ENCODE measurements at places on chromosomes 6 and 20.

GRCh38 chr6:138493413-138493812 is 5.9 kb downstream of the NHSL1 start:
- no peak for DNase-seq

DNA sequence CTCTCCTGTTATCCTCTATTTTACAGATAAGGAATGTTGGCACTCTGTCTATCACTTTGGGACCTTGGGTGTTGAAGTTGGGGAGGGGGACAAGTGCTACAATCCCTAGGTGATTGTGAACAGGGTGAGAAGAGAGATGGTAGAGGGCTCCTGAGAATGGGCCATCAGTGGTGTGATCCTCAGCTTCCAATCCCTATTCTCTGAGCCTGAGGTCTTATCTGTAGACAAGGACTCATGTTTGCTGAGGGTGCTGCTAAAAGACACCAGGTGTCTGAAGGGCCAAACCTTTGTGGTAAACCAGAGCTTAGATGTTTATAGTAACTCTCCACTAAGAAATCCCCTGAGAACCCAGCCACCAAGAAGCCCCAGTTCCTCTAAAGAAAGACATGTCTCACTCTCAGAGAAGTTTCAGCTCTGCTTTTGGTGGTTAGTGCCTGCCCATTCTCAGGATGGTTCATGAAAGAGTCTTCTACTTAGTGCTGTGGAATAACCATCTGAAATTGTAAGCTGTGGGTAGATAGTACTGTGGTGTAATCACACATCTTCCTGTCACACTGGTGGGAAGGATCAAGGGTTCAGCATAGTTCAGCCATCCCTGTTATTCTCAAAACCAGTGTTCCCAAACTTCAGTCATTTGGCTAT is 58.2 kb upstream of the IL20RA start:
- DNase-seq: no peak

DNA sequence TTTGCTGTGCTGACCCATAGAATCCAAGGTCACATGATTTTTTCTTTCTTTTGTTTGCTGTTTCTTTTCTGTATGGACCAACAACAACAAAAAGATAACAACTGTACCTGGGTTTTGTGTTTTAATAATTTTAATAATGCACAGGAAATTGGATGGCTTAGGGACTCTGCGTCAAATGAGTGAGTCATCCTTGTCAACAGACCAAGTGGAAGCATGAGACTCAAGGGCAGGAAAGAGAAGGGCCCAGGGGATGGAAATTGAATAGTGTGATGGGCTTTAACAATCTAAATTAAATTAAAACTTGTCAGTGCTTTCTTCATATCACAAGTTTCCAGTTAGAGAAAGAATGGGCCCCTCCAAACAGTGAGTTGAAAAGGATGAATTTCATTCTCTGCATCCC is 413.0 kb downstream of the PREX1 start:
- DNase-seq: no peak

DNA sequence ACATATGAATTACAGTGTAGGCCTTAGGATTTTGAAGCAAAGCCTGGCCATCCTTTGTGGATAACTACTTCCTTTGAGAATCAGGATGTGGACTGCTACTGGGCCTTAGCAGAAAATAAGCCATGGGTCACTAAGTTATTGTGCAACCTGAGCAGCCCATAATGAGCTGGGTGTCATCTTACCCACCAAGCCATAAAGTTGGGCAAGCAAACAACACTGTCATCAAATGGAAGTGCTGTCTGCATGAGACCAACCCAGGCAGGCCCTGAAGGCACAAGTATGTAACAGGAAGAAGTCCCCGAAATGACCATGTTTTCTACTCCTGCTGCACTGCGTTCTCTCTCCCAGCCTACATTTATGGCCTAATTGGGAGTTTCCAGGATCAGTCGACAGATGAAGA is 205.6 kb upstream of the GGTLC1 start:
- DNase-seq: no peak

DNA sequence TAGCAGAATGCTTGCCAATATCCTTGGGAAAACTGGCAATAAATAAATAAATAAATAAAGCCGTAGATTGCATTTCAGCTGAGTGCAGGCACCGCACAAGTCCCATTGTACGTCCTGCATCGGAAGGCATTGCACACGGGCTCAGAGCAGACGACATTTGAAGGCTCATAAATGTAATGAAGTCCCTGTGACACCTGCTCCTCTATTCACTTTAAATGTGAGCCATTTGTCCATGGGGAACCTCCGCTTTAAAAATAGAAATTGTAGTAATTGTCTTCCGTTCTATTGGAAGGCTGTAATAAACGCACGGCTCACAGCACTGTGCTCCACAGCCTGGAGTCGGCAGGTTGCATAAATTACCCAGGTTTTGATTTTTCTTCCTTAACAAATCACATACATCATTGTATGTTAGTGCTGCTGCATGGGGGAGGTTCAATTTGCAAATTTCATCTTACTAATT is 32.6 kb downstream of the MYT1 start:
- no peak for DNase-seq

DNA sequence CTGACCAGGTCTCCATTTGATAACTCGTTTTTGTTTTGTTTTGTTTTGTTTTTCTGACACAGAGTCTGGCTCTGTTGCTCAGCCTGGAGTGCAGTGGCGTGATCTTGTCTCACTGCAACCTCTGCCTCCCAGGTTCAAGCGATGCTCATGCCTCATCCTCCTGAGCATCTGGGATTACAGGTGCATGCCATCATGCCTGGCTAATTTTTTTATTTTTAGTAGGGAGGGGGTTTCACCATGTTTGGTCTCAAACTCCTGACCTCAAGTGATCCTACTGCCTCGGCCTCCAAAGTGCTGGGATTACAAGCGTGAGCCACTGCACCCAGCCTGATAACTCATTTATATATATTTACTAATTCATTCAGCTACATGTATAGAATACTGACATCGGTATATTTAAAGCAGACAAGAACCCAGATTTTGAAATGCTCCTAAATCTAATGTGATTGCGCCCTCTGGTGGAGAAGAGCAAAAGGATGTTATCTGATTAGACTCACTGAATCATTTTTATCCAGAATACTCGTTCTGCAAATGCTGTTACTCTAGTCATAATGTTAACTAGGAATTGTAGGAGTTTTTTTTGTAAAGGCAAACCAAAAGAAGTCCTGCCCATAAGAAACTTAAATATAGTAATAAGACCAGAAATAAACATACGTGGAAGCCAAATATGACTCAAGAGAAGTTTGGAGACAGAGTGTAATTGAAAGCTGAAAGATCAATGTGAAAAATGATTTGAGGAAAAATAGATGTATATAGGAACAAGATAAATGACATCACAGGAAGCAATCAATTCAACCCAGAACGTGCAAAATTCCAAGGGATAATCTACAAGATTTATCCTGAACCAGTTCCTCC is 5.3 kb upstream of the COL12A1 start:
- peak; percentile 75 for DNase-seq

DNA sequence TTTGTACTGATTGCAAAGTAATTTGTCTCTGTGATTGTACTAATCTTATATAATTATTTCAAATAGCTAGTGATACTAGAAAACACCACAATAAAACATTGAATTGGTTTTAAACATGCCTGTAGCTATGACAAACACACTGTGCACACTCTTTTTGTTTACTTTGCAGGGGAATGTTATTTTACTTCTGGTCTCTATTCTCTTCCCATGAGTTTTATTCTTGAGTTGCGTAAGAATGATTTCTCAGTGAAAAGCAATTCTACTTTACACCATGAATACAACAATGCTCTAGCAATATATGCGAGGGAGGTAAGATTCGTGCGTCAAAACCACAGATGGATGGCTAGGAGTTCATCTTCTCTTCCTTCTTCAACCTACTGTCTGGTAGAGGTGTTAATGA is 68.4 kb upstream of the PHACTR1 start:
- DNase-seq: no peak

DNA sequence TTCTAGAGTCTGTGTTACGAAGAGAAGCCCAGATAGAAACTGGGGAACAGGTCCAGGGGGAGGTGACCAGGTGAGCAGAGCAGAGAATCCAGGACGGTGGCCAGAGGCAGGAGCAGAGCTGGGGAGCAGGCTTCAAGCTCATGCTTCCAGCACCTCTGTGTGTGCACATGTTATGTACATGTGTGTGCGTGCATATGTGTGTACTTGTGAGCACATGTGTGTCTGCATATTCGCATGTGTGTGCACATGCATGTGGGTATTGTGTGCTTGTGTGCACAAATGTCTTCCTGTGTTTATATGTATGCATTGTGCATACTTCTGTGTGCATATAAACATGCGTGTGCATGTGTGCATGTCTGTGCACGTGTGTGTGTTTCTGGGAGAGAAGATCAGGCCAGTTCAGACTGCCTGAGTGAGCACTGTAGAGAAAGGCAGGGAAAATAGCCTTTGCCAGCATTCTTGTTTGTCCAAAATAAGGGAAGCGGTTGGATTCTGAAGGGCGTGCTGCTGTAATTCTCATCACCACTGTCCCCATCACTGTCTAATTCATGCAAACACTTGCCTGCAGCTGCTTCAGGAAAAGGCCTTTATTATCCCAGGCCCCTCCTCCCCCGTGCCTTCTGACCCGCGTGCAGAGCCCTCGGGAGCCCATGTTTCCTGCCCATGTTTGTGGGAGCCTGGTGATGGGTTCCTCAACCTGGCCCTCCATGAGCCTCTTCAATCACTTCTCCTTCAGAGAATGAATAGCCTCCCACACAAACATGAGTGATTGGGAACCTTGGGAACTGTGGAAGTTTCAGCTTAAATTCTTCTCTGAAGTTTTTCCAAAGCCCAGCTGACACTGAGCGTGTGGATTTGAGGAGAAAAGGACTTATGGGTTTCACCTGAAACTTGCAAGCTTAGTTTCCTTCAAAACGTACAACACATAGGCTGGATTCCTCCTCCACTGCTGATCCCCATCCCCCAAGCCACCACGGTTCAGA is 161.7 kb upstream of the AFDN start:
- DNase-seq: no peak

DNA sequence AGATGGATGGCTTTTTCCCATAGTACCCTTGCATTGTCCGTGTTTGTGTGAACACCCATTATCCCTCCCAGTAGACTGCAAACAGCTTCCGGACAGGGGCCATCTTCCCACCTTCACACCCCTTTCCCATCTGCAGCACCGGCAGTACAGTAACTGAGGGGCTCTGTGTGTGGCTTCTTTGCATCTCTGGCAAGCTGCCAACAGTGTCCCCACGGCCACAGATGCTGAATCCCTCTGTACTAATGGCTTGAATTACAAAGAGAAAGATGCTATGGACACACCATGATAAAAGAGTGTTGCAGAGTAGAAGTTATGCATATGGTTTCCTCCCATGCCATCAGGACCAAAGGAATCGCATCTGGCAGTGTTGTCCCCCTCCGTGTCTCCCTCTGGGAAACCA is 101.1 kb upstream of the CDYL start:
- no peak for DNase-seq

DNA sequence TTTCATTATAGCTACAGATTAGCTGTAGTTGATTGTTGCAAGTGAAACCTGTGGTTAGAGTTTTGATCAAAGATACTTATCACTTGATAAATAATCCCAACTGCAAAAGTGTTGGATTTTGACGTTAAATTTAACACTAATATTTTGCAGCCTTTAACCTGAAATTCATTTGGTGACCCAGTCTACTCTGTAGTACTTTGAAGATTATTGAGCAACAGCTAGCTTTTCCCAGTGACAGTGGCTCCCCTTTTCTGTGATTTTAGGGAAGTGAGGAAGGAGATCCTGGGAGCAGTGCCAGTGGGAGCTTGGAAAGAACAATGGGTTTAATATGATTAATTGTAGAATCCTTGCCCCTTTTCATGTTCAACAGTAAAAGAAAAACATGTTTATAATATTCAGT is 76.9 kb downstream of the NCOA3 start:
- DNase-seq: no peak

- DNase-seq: no peak
Measured at GRCh38 chr6:22789315-22789714, 219.9 kb downstream of the HDGFL1 start.

DNA sequence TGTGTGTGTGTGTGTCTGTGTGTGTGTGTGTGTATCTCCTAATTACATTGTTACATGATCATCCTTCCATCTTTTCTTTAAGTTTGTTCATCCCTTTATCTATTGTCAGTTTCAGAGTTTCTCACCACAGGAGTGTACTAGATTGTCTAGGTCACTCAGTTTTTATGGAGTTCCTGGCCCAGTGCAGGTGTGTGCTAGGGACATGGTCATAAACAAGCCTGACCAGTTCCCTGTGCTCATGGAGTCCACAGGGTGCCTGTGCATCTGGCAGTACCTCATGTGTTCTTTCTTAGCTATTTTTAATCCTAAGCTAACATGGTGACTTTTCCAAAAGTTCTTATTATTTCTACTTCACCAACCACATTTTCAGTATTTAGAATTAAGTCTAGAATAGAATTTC is 43.9 kb downstream of the PHACTR2 start:
- DNase-seq: no peak

DNA sequence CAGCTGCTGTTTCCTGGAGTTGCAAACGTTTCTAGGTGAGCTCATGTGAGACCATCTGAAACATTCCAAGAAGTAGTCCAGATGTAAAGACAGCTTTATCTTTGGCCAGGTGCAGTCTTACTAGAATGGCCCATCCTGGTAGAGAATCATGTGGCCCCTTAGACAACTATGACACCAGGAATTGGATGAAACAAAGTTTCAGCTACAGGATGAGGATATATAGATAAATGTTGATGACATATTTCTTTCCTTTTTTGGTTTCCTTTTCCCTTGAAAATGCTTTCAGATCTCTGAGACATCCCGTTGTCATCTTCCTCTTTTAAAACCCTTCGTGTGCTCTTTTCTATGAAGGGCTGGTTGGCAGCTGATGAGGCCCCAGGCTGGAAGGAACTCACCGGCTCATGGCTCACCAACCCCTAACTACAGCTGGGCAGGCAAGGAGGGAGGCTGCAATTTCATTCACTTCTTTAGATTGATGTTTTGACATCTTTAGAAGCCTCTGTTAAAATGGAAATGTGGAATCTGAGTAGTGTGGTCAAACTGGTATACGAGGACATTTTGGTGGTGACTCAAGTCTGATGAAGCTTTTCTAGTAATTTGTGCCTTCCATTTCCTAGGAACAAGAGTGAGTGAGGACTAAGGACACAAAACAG is 167.9 kb upstream of the TNFAIP3 start:
- no peak for DNase-seq

- DNase-seq: no peak
Measured at GRCh38 chr6:93423542-93423941, 4.2 kb upstream of the EPHA7 start.

DNA sequence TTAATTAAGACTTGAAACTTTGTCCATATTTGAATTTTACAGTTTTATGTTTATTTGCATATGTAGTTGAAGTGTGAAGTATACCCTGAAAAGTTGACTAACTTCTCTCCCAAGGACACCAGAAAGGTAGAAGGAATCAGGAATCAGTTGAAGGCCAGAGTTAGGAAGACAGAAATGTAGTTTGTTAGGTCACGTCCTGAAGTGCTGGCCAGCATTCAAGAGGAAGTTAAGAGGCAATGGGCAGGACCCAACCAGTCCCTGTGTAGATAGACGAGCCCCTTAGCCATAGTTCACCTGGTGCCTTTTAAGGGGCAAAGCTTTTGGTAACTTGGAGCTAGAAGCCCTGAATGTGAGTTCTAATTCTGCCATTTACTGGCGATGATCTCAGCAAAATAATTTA is 250.4 kb upstream of the KCNQ5 start:
- no peak for DNase-seq

GRCh38 chr6:18166312-18167036 is 11.3 kb downstream of the KDM1B start:
- DNase-seq: no peak

Measured in hippocampal formation (tissue), 2 donors.